Ureter (tissue), 1 donor: ENCODE measurements at places on chromosomes 16 and 17. TPM values are rescaled to one million over a fixed set of nuclear protein-coding genes. Genes with fewer than 3 reads are reported as not detected.

The RAB37 gene
- 2.3 TPM for total RNA-seq

GRCh38 chr16:86814256-86814655 is 235.9 kb downstream of the FOXL1 start:
- DNase-seq: no peak

- peak; percentile 97 for DNase-seq
These were observed at the start of gene NSRP1 for GRCh38 chr17:30116661-30117551. Gene NSRP1, plus strand, starts transcription at chr17:30116816. Its CDS starts 28 bp downstream, at chr17:30116844.

GRCh38 chr16:177394-177822 is 928 bp downstream of the HBA1 start:
- DNase-seq: no peak
